ENCODE measurements at places on chromosomes 5 and 9.

GRCh38 chr9:35659340-35659739 is 1.2 kb downstream of the CCDC107 start:
- no peak for DNase-seq

DNA sequence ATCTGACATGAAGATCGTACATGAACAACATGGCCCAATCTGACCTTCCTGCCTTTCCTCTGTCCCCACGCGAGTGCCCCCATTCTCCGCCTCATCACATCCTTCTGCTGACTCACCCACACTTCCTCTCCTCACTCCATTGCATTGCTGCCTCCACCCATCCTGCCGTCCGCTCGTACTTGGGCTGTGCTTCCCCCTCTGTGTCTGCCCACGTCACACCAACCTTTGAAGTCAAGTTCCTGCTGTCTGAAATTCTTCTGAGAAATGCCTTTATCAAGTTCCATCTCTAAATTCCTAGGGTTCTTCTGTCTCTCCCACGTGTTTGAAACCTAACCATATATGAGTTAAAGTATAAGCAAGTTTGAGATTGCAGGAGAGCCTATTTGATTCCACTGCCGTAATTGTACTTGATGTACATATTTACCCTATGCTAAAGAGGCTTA is 18.0 kb upstream of the STARD4 start:
- DNase-seq = peak; percentile 93

- DNase-seq = no peak
Observed at GRCh38 chr9:110426052-110426709, 88.5 kb upstream of the TXNDC8 start.

- no peak for DNase-seq
Observed at GRCh38 chr5:64947031-64947430, 178.3 kb downstream of the CWC27 start.

GRCh38 chr9:16044579-16044881 is 491.7 kb downstream of the CCDC171 start:
- DNase-seq = no peak

DNA sequence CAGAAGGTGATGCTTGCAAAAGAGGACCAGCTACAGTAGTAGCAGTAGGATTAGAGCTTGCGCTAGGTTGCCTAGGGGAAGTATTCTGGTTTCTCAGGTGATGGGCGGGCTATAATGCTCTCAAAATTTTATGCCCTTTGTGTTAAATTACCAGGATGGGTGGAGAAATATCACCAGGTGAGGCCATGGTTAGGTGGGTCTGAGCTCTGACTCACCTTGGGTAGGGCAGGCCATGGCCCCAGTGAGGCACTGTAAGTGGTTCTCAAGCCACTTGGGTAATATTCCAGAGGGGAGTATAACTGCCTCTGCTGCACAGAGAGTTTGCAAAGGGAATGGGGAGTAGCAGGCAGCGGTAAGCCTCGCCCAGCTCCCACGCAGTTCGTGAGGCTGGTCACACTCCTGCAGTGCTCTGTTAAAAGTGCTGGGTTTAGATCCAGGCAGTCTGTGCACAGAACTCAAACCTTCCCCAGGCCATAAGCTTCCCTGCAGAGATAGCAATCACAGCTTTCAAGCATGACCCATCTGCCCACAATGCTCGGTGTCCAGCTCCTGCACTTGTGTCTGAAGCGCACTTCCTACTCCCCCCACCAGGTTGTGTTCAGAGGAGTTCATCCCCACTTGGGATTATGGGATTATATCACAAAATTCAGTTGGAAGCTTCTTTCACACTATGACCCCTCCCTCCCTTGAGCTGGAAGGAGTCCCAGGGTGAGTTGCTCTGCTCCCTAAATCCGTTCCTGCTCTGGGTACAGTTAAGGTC is 575.0 kb downstream of the CHSY3 start:
- no peak for DNase-seq

GRCh38 chr9:128499920-128500319 is 4.6 kb upstream of the GLE1 start:
- no peak for DNase-seq

DNA sequence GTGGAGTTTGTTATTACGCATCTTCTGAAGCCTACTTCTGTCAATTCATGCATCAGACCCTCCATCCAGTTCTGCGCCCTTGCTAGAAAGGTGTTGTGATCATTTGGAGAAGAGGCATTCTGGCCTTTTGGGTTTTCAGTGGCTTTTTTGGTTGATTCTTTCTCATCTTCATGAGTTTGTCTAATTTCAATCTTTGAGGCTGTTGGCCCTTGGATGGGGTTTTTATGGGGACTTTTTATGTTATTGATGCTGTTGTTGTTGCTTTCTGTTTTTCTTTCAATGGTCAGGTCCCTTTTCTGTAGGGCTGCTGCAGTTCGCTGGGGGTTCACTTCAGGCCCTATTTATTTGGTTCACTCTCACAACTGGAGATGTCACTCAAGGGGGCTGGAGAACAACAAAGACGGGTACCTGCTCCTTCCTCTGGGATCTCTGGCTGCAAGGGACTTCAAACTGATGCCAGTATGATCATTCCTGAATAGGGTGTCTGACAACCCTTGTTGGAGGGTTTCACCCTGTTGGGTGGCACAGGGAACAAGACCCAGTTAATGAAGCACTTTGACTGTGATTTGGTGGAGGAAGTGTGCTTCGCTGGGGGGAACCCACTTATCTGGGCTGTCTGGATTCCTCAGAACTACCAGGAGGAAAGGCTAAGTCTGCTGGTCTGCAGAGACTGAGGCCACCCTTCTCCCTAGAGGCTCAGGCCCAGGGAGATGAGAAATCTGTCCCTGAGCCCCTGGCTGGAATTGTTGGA is 226.7 kb upstream of the PTGER4 start:
- no peak for DNase-seq

DNA sequence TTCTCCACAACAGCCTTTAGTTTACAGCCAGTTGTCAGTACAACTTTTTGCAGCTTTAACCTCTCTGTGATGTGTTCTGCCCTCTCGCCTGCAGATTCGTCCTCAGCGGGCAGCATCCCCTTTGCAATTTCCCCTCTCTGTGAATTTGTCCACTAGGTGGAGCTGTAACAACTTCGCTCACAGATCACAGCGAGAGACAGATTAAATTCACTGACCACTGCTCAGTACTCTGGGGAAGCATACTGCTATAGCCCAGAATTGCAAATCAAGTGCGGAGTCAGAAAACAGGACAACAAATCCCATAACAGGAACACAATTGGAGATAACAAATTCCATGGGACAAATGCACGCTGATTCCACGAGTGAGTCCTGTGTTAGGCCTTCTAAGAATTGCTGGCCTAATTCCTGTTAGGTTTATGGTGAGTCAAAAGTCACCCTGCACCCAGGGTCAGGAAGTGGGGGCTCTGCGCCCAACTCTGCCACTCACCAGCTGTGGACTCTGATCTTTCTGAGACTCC is 2124.9 kb downstream of the MAT2B start:
- peak; percentile 1 for DNase-seq

- DNase-seq = no peak
Observed at GRCh38 chr5:3598207-3598606, 2.6 kb downstream of the IRX1 start.

DNA sequence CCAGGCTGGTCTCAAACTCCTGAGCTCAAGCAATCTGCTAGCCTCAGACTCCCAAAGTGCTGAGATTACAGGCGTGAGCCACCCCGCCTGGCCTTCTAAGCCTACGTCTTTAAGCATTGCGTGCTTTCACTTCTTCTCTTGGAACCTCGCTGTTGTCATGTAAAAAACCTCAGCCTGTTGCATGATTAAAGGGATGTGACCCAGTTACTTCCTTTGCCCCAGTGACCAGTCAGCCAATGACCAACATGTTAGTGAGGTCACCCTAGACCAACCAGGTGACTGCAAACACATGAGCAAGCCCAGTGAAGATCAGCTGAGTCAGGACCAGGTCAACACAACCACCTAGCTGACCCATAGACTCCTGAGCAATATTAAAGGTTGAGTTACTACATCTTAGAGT is 10.5 kb downstream of the KIF4B start:
- DNase-seq = no peak

- no peak for DNase-seq
Observed at GRCh38 chr9:130039528-130040147, 3.4 kb downstream of the FNBP1 start.

DNA sequence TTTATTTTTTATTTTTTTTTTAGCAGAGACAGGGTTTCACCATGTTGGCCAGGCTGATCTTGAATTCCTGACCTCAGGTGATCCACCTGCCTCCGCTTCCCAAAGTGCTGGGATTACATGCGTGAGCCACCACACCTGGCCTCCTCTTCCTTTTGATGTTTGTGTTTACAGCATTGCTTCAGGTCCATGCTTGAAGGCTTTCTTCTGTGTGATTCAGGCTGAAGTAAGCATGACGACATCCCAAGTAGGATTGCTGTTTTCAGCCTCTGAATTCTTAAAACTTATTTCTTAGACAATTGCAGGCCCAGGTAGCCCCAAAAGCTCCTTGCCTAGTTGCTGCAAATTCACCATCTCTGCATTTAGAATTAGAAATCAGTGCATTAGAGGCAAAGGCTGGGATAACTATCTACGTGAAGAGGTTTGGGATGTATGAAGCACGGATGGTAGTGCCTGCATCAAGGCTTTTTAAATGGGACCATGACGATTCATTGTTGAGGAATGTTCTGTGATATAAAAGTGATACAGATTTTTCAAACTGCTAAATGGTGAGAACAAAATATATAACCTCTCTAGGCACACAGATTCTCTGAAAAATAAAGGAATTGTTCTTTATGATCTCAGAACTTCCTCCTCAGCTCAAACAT is 3.0 kb upstream of the ETF1 start:
- no peak for DNase-seq

DNA sequence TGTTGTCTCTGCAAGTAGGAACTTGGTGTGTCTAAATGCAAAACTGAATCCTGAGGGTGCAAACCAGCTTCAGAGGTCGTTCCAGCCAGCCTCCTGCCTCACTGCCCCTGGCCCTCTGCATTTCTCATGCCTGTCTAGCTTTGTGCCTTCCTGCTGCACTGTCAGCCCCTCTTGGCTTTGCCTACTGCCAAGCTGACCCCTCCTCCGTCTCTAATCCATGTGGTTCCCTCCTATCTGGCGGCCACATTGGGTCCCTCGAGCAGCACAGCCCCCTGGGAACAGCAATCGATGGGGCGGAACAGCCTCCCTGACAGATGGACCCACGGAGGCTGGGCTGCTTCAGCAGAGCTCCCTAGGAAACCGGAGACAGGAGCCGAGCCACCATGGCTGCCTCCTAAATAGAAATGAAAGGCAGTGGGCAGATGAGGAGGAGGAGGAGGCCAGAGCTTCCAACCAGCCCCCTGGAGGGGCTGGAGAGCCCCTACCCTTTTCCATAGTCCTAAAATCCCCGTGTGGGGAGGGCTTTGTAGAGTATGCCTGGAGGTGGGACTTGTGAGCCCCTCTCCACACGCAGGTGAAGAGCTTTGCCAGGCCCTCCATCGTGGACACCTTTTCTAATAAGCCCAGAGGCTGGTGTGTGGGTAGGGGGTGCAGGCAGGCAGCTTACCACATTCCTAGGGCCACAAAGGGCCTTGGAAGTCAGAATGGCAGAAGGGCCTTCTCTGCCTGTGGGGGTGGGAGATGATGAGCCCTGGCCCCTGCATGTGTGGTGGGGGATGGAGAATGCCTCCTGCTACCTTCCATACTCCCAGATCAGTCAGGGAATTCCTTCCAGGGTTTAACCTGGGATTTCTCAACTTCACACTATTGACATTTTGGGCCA is 9.2 kb upstream of the CXXC5 start:
- DNase-seq = no peak

- DNase-seq = no peak
Observed at GRCh38 chr5:92003806-92004205, 620.7 kb upstream of the ARRDC3 start.

DNA sequence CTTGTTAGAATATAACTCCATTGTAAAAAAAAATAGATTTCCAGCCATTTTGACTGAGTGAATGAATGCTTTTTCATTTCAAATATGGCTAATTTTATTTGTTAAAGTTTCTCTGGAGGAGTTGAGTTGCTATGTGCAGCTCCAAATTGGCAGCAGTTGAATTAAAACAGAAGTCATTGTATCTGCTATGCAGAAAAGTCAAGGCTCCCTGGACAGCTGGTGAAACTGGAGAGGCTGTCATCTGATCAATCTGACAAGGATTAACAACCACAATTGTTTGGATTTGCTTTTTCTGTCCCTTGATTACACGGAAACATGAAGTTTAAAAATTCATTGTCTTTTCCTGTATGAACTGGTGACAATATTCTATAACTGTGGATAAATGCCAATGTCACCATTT is 713.9 kb downstream of the EFNA5 start:
- no peak for DNase-seq

GRCh38 chr5:145976431-145977155 is 40.2 kb downstream of the SH3RF2 start:
- DNase-seq = no peak

- no peak for DNase-seq
Observed at GRCh38 chr9:34496149-34496712, 26.6 kb downstream of the ENHO start.

DNA sequence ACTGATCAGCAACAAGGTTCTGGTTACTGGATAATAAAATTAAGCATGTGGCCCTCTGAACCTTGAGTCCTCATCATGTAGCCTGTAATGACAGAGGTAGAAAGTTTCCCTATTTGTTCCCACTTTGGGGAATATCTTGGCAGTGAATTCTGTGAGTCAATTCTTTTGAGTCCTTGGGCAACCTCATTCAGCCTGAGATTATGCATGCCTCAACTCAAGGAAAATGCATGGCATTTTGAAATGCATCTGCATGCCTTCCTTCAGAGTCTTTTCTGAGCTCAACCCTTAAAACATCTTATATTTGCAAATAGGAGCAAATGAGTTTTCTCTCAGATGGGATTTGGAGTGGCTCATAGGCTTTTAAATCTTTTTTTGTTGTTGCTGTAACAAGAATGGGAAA is 218.1 kb upstream of the CD180 start:
- DNase-seq = no peak

DNA sequence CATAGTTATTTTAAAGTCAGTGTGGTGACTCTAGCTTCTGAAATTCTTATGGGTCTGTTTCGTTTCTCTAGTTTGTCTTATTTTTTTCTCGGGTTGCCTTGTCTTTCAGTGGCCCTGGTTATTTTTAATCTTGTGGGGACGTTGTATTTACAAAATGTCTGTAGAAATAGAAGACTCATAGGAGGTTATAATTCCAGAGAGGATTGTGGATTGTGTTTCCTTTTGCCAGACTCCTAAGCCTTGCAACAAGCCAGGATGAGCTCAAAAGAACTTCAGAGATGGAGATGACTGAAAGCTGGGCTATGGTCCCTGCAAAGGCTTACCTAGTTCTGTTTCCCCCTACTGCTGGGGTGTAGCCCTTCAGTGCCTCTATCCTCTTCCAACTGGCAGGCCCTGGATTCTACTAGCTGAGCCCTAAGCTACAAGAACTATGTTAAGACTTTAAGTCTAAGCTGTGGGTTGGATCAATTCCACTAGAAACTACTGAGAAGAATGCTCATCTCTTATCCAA is 32.2 kb upstream of the LECT2 start:
- no peak for DNase-seq

DNA sequence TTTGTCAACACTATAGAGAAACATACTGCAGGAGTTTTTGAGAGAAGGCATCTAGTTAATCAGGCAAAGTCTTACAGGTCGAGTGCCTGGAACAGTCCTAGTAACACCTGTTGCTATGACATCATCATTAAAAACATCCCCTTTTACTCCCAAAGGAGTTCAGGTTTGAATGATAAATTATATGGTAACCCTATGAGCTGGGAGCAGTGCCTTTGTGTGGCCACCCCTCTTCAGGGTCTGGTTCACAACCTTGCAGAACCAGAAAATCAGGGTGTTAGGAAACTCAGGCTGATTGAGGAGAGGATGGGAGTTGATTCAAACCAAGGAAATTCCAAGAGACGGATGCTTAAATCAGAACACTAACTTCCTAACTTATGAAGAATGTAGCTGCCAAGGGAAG is 179.1 kb upstream of the RASEF start:
- DNase-seq = no peak

- no peak for DNase-seq
Observed at GRCh38 chr5:59600998-59601397, 292.5 kb downstream of the PDE4D start.

- no peak for DNase-seq
Observed at GRCh38 chr9:127353882-127354281, 43.1 kb upstream of the SLC2A8 start.

Data from CD4-positive, alpha-beta T cell treated with Interferon alpha-2 for 1 hour (primary cell).